ENCODE measurements at places on chromosomes 2 and 18.

DNA sequence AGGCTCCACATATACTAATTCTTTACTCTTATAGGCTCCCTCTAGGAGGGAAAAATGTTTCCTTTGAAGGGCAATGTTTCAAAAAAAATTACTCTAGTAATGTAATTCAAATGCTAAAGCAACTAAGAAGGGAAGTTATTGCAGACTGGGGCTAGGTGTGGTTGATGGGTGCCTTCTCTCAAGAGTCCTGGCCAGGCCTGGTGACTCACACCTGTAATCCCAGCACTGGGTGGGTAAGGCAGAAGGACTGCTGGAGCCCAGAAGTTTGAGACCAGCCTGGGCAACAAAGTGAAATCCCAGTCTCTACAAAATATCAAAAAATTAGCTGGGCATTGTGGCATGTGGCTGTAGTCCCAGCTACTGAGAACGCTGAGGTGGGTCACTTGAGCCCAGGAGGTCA, 31.2 kb upstream of the CDKL4 start:
- DNase-seq, result no peak

GRCh38 chr2:33104726-33105125, 158.0 kb downstream of the LTBP1 start:
- DNase-seq, result no peak

GRCh38 chr2:61775956-61776570, 77.8 kb downstream of the FAM161A start:
- no peak for DNase-seq

DNA sequence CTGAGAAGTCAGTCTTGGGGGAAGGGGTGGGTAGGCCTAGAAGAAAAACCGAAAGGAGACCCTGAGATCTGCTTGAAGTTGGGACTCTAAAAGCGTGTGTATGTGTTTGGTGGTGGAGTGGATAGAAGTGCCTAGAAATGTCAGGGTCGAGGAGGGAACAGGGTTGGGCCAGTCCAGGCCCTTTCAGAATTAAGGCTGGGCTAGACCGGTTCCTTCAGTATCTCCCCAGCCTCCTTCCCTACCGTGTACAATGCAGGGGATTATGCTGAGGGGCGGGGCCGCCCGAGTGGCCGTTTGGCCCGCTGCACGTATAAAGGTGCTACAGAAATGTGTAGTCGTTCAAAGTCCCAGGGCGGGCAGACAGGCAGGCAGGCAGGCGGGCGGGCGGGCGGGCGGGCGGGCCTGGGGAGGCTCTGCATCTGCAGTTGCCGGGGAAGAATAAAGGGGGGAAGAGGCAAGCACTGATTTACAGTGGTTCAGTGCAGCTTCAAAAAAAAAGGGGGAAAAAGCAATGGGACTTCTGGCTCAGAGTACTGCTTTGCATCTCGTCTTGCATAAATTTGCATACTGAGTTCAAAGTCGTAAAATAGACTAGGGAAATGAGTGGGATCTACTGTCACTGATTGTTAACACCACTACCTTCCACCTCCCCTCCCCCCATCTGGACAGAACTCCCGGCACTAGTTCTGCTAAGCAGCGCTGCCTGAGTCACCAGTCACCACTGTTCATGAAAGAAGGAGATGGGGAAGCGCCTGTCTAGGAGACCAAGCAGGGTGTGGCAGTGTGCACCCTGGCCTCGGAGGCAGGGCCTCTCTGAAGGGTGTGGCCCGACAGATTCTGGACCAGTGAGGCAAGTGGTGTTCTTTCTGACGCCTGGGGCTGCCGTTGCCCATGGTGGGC, 3.6 kb downstream of the IGFBP2 start:
- DNase-seq, result peak; percentile 98

DNA sequence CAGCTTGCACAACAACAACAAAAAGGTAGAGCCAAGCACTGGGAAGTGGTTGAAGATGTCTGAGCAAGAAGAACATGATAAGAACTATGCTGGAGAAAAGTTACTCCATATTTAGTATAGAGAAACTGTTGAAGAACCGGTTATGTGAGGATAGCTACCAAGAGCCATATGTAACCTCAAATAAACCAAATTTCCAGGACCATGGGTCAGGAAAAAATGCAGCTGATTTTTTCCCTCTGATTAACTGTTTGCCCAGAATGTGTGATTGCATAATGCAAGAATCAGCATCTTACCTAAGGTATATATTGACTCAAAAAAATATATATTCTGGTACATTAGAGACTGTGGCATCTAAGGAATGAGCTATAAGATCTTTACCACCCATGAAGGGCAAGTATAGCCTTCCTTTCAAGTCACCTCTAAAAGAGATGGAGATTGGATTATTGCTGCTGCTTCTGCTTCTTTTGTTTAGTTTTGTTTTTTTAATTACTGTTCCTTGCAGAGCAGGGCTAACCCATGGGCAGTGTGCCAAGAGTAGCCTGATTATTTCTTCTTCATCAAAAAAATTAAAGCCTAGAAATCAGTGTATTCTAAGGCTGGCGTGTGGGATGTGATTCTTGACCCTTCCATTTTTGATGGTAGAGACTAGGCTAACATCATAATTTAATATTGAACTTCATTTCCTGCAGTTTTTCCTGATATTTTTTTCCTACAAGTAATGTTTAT, 76.9 kb upstream of the MAP3K20 start:
- no peak for DNase-seq
